ENCODE measurements at places on chromosomes 2 and 18. TPM values are rescaled to one million over a fixed set of nuclear protein-coding genes. Genes with fewer than 3 reads are reported as not detected.
A peak's percentile ranks its signal among the peaks of the same experiment; 100 is the strongest.

Gene TMEM163
- total RNA-seq, result 4.1 TPM

Gene MOCOS
- total RNA-seq, result 5.5 TPM

GRCh38 chr2:161173541-161174194 is 13.4 kb downstream of the TANK start:
- H3K4me1 ChIP-seq, result no peaks in the 10 kb centered on the region
- H3K36me3 ChIP-seq, result no peaks in the 10 kb centered on the region
- H3K4me3 ChIP-seq, result no peak overlapping the region
- H3K27me3 ChIP-seq, result no peaks in the 10 kb centered on the region
- no peak for DNase-seq

DNA sequence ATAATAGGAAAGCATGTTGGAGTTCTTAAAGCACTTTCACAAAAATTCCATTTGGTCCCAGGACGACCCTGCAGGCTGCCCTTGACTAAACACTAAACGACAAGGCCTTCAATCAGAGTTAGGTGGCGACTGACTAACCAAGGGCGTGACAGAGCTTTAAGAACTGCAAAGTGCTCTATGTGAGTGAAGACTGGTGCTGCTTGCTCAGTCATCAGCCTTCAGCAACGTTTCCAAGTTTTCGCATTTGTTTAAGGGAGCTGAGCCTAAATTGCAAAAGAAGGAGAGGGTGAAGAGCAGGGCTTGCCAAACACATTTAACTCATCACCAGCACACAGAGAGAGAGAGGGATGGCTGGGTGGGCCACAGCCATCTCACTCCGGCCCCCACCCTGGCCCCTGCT is 204.7 kb upstream of the PID1 start:
- H3K36me3 ChIP-seq, result no peaks in the 10 kb centered on the region
- H3K27me3 ChIP-seq, result no peaks in the 10 kb centered on the region
- H3K27ac ChIP-seq, result no peak overlapping the region

GRCh38 chr2:12613137-12613835 is 103.5 kb upstream of the TRIB2 start:
- H3K36me3 ChIP-seq, result no peaks in the 10 kb centered on the region
- no peak for DNase-seq
- no peaks in the 10 kb centered on the region for H3K4me1 ChIP-seq
- H3K27ac ChIP-seq, result no peak overlapping the region

- DNase-seq, result no peak
- no peaks in the 10 kb centered on the region for H3K36me3 ChIP-seq
- H3K27me3 ChIP-seq, result peaks cover 2% of the 10 kb centered on the region
- H3K27ac ChIP-seq, result no peak overlapping the region
Observed at GRCh38 chr2:175293776-175294175, 112.3 kb upstream of the ATP5MC3 start.

DNA sequence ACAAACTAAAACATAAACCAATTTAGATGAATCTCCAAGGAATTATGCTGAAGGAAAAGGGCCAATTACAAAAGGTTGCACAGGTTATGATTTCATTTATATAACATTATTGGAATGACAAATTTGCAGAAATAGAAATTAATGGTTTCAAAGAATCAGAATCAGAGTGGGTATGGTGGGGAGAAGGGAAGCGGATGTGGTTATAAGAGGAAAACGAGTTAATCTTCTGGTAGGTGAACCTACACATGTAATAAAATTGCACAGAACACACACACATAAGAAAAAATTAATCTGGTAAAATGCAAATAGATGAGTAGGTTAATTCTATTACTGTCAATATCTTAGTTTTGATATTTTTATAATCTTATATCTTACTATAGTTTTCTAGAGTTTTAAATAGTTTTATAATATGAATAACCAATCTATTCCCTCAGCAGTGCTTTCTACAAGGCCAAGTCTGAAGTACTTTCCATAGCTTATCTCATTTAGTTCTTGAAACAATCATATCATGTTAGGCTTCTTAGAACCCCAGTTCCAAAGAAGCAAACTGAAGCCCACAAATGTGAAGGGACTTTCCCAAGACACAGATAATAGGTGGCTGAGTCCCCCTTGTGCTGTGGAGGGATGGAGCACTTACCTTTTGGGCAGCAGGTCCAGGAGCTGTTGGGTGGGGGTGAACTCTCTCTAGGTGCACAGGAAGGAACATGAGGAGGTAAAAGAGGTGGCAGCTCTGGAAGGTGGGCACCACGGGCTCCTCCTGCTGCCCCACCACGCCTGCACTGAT is 31.5 kb downstream of the ZNF519 start:
- H3K4me3 ChIP-seq, result no peak overlapping the region
- no peak for DNase-seq
- no peaks in the 10 kb centered on the region for H3K27me3 ChIP-seq
- no peaks in the 10 kb centered on the region for H3K4me1 ChIP-seq

DNA sequence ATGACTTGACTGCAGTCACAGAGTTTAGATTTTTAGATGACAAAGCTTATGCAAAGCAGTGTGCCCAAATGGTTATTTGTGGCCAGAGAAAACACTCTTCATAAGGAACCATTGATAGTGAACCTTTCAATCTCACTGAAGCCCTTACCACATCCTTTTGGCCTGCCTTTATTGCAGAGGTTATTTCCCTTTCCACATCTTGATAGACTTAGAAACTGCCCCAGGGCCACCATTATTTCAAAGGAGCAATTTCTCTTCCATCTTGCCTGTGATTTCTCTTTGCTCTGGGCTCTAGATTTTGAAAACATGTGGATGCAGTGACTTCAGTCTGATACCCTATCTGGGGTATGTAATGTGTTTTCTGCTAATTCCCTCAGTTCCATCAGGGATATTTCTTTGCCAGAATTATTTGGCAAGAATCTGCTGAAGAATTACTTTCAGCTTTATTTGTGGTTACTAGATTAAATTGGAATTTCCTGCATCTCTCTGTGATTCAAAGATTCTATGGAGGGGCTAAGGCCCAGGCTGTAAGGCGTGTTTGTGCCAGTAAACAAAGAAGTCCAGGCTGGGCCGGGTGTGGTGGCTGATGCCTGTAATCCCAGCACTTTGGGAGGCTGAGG is 51.0 kb downstream of the MOGAT1 start:
- H3K27me3 ChIP-seq, result no peaks in the 10 kb centered on the region
- H3K4me3 ChIP-seq, result no peak overlapping the region
- H3K27ac ChIP-seq, result no peak overlapping the region
- H3K4me1 ChIP-seq, result no peaks in the 10 kb centered on the region
- H3K36me3 ChIP-seq, result no peaks in the 10 kb centered on the region

DNA sequence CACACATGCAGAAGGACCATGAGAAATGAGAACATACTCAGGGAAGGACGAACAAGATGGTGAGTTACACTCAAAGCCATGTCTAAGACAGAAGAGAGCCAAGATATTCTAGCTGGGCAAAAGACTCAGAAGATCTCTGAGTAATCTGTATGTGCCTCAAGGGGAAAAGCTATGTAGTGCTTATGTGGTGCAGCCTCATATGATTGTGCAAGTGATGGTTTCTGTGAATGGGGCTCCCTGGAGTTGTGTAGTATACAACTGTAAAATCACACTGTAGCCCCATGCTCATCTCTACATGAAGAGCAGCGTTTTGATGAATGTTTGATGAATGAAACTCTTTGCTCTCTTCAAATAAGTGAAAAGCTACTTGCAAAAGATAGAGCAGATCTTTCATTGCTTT is 57.5 kb downstream of the OSR1 start:
- no peaks in the 10 kb centered on the region for H3K27me3 ChIP-seq
- no peak overlapping the region for H3K4me3 ChIP-seq
- H3K27ac ChIP-seq, result no peak overlapping the region
- 0 out of 2 replicates have a peak, but pooled peaks cover 2% of the 10 kb centered on the region for H3K36me3 ChIP-seq
- no peaks in the 10 kb centered on the region for H3K4me1 ChIP-seq

DNA sequence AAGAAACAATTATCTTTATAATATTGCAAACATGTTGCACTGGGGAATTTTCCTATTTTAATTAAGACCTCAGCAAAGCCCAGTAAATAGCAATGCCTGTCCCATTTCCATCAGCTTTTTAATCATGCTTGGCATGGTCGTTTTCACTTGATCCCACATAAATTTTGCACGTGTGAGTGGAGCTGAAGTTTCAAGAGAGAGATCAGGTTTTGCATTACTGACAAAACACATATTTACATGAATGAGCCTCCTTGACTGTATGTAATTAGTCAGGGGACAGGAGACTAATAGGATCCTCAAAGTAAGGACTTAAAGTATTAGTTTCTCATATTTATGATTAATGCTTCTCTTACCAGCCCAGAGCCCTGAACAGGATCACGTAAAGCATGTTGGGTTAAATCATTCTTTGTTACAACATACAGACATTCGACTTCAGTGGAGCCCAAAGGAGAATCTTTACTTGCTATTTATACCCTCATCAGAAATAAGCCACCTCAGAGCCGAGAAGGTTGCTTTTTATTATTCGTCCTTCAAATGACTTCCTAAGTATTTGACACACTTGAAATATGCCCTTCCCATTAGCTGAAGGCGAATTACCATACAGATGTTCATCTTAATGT is 711.3 kb downstream of the GALR1 start:
- H3K4me1 ChIP-seq, result no peaks in the 10 kb centered on the region
- H3K27me3 ChIP-seq, result no peaks in the 10 kb centered on the region
- no peak overlapping the region for H3K4me3 ChIP-seq
- H3K27ac ChIP-seq, result no peak overlapping the region
- DNase-seq, result no peak

- H3K4me1 ChIP-seq, result peaks cover 4% of the 10 kb centered on the region
- H3K27ac ChIP-seq, result no peak overlapping the region
- DNase-seq, result no peak
- no peak overlapping the region for H3K4me3 ChIP-seq
Observed at GRCh38 chr18:2204736-2205135, 366.6 kb downstream of the METTL4 start.

GRCh38 chr2:73232403-73233153 is 461 bp downstream of the PRADC1 start:
- DNase-seq, result peak; percentile 64
- no peaks in the 10 kb centered on the region for H3K27me3 ChIP-seq
- H3K4me1 ChIP-seq, result peaks cover 7% of the 10 kb centered on the region
- no peaks in the 10 kb centered on the region for H3K36me3 ChIP-seq

- no peak overlapping the region for H3K27ac ChIP-seq
- H3K4me3 ChIP-seq, result no peak overlapping the region
- DNase-seq, result no peak
- H3K4me1 ChIP-seq, result no peaks in the 10 kb centered on the region
Observed at GRCh38 chr18:10213526-10213925, 240.9 kb upstream of the APCDD1 start.

DNA sequence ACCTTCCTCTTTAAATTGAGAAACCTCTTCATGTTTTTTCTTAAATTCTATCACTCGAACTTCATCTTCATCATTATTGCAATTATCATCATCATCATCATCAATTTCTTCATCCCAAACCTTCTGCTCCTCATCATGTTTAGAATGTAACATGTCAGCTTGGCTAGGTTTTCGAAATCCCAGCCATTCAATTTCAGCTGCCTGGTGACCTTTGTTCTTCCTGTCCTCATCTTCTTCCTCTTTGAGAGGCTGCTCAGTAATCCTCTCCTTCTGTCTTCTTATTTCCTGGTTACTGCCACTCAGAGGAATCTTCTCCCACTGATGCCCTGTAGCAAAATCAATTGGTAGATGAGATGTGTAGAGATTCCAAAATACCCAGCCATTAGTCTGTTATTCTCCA is 4.2 kb downstream of the ERMN start:
- H3K36me3 ChIP-seq, result no peaks in the 10 kb centered on the region
- H3K4me3 ChIP-seq, result no peak overlapping the region
- H3K27ac ChIP-seq, result no peak overlapping the region
- H3K27me3 ChIP-seq, result no peaks in the 10 kb centered on the region

DNA sequence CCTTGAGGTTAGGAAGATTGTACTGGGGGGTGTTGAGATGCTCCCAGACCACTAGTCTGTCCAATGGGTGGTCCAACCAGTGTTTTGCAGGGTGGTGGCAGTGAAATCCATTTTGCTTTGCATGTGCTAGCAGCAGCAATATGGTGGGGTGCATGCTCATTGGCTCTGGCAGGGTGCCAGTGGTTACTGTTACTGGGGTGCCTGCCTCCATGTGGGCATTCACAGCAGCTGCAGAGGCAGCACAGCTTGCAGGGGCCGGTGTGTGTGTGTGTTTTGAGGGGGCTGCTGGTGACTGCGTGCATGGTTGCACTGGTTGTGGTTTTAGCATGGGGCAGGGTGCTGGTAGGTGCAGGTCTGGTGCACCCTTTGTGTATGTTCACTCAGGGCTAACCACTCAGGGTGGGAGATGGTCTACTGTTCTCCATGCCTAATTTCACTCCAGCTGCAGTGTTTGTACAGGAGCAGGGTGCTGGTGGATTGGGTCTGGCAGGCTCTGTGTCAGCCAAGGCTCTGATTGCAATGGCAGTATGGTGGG is 265.4 kb downstream of the NUP35 start:
- no peaks in the 10 kb centered on the region for H3K36me3 ChIP-seq
- H3K4me1 ChIP-seq, result no peaks in the 10 kb centered on the region
- DNase-seq, result no peak
- no peaks in the 10 kb centered on the region for H3K27me3 ChIP-seq

- H3K36me3 ChIP-seq, result no peaks in the 10 kb centered on the region
- no peak for DNase-seq
- no peak overlapping the region for H3K4me3 ChIP-seq
- no peaks in the 10 kb centered on the region for H3K27me3 ChIP-seq
- no peak overlapping the region for H3K27ac ChIP-seq
Observed at GRCh38 chr2:155209696-155210450, 511.4 kb downstream of the KCNJ3 start.

DNA sequence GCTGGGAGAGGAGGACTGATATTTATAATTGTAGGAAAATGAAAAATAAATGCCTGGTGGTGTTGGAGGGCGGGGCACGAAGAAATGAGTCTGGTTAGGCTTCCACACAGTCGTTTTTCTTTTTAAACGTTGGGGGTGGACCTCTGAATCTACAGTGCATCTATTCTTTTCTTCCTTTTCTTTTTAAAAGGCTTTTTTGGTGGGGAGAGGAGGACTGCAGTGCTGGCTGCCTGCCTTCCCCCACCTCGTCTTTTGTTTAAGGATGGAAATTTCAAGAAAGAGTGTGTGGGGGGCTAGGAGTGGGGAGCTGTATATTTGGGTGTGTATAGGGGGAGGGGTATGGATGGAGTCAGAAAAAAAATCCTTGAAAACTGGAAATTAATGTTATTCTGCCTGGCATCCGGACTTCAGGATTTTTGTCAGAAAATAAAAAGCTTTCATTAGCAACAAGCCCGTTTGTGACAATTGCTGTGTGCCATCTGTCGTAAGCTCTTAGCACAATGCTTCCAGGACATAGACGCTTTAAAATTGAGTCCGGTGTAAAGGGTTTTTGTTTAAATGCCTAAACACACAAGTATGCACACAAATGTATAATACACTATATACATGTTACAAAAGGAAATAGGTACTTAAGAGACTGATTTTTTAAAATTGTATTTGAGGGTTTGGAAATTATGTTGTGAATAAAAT is 1.1 kb downstream of the MAP2 start:
- H3K4me3 ChIP-seq, result no peak overlapping the region
- H3K27me3 ChIP-seq, result no peaks in the 10 kb centered on the region
- no peak for DNase-seq
- H3K36me3 ChIP-seq, result no peaks in the 10 kb centered on the region

- no peaks in the 10 kb centered on the region for H3K36me3 ChIP-seq
- H3K27ac ChIP-seq, result no peak overlapping the region
- H3K27me3 ChIP-seq, result no peaks in the 10 kb centered on the region
- DNase-seq, result no peak
- H3K4me1 ChIP-seq, result no peaks in the 10 kb centered on the region
Observed at GRCh38 chr2:60118061-60118460, 435.4 kb downstream of the BCL11A start.
